Gastroesophageal sphincter (tissue), 4 donors: ENCODE measurements at places on chromosomes 2 and 18. TPM values are rescaled to one million over a fixed set of nuclear protein-coding genes. Genes with fewer than 3 reads are reported as not detected.

LOXHD1 gene
- 0.27 TPM for total RNA-seq

NPPC gene
- total RNA-seq: not detected

SDC1 gene
- 29.5 TPM for total RNA-seq

SGO2 gene
- total RNA-seq: 1.8 TPM

CHRNG gene
- total RNA-seq: not detected

EFR3B gene
- 1.2 TPM for total RNA-seq

INPP5D gene
- total RNA-seq: 7.9 TPM

GKN1 gene
- not detected for total RNA-seq

TTC31 gene
- 20.1 TPM for total RNA-seq

IL1R2 gene
- total RNA-seq: 6.1 TPM

CD8B gene
- 0.81 TPM for total RNA-seq

LYPD6B gene
- 0.54 TPM for total RNA-seq

STK39 gene
- 58.0 TPM for total RNA-seq

VWC2L gene
- total RNA-seq: not detected

XDH gene
- total RNA-seq: not detected

REG1B gene
- not detected for total RNA-seq

GALR1 gene
- 0.62 TPM for total RNA-seq

ICOS gene
- total RNA-seq: not detected

RAB6D gene
- not detected for total RNA-seq

CASP8 gene
- 9.7 TPM for total RNA-seq

GDF7 gene
- total RNA-seq: 18.1 TPM

SULT1C2 gene
- total RNA-seq: not detected

CFAP221 gene
- total RNA-seq: 0.66 TPM

SPR gene
- 37.8 TPM for total RNA-seq

IL36G gene
- total RNA-seq: 0.78 TPM

KRTCAP3 gene
- total RNA-seq: 1.1 TPM

UGT1A1 gene
- total RNA-seq: not detected

OSBPL1A gene
- 97.1 TPM for total RNA-seq

KCNS3 gene
- total RNA-seq: 61.3 TPM

PARD6G gene
- 14.0 TPM for total RNA-seq

HOXD1 gene
- 0.32 TPM for total RNA-seq

GLI2 gene
- 9.3 TPM for total RNA-seq

DSC3 gene
- total RNA-seq: 0.40 TPM

CHST9 gene
- total RNA-seq: 7.2 TPM

GREB1 gene
- total RNA-seq: 3.1 TPM

GAL3ST2 gene
- 0.40 TPM for total RNA-seq

CHPF gene
- total RNA-seq: 66.0 TPM

IL1F10 gene
- total RNA-seq: not detected

CPO gene
- total RNA-seq: 1.9 TPM

TYMS gene
- total RNA-seq: 1.4 TPM

NFATC1 gene
- 17.6 TPM for total RNA-seq

DCDC2C gene
- total RNA-seq: not detected

IL37 gene
- total RNA-seq: not detected
